ENCODE measurements at places on chromosomes 13 and 19.

DNA sequence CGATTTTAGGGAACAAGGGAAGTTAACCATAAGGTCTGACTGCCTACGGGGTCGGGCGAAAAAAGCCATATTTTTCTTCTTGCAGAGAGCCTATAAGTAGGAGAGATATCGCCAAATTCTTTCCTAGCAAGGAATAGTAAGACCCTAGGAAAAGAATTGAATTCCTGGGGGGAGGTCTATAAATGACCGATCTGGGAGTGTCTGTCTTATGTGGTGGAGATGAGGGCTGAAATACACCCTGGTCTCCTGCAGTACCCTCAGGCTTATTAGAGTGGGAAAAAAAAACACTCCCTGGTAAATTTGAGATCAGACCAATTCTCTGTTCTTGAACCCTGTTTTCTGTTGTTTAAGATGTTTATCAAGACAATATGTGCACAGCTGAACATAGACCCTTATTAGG lies 447.5 kb upstream of the ATXN8OS start:
- no peak for DNase-seq

- DNase-seq, result no peak
Observed at GRCh38 chr13:110185696-110186095, 121.3 kb downstream of the COL4A1 start.

GRCh38 chr13:39189778-39190177 lies 151.5 kb downstream of the NHLRC3 start:
- DNase-seq, result no peak

DNA sequence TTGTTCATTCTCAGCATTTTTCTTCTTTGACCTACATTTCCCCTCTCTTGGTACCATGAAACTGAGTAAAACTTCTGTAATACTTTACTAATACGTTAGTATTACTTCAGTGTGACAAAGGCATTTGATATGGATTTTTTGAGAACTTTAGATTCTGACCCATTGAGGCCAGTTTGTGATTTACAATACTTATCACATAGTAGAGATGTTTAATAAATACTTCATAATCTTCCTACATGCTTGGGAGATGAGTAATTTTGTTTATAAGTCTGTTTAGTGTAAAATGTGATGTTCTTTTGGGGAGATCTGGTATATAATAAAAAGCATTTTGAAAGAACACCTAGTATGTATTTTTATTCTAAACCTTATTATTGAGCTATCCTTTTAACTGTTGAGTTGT lies 29.7 kb downstream of the GTF2F2 start:
- DNase-seq, result no peak

DNA sequence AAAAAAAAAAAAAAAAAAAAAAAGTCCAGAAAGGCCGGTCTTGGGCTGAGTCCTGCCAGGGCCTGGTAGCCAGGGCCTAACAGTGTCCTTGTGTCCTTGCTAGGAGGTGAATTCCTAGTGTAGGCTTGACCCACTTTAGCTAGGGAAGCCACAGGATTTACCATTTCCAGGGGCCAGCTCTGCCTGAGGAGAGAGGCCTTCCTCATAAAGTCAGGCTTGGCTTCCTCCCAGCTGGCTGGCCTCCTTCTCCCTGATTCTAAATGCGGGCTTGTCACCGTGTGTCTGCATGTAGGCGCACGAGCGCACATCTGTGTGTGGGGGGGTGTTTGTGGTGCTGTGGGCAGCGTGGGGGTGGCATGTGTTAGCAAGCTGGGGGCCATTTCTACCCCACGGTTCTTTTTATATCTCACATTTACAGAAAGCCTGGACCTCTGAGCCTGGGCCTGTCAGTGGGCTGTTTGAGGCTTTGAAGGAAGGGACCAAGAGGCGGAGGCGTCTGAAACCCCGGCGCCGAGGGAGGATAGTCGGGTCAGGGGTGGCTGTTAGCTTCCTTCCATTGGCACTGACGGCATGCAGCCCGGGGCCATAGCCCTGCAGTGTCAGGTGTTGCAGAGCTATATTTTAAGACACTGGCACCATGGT lies 31.7 kb downstream of the IER2 start:
- peak; percentile 55 for DNase-seq

DNA sequence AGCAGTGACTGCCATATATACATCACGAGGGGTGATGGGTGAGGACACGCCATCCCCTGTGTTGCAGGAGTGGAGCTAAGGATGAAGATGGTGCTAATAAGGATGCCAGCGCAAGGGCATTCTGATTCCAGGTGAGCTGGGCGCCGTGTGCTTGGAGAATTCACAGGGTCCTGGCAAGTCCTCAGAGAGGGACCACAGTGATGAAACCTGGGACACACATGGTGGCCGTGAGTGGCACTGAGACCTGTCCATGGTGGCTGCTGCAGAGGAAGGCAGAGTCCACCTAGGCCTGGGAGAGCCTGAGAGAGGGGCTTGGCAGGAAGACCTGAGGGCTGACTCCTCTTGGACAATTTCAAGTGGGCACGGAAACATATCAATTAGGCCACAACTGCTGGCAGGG lies 65.2 kb downstream of the RFX2 start:
- DNase-seq, result peak; percentile 12

GRCh38 chr13:96082640-96083039 lies 7.3 kb upstream of the HS6ST3 start:
- DNase-seq, result no peak

- no peak for DNase-seq
Observed at GRCh38 chr19:38061294-38061693, 154.3 kb downstream of the SIPA1L3 start.

- DNase-seq, result no peak
Observed at GRCh38 chr13:77176350-77176749, 149.4 kb upstream of the FBXL3 start.

DNA sequence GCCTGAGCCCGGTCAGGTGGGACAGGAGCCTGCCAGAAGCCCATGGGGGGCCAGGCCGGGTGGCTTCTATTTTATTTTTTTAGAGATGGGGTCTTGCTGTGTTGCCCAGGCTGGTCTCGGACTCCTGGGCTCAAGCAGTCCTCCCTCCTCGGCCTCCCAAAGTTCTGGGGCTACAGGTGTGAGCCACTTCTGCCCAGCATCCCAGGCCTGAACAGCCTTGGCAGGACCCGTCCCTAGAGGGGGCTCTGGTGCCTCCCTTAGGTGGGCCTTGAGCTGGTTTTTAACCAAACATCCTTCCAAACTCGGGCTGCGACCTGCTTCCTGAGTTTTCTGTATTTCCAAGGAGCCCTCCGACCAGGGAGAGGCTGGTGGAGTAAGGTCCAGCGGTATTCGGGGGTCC lies 10.5 kb downstream of the COMP start:
- DNase-seq, result no peak

GRCh38 chr19:18392417-18392816 lies 5.0 kb downstream of the LRRC25 start:
- no peak for DNase-seq

DNA sequence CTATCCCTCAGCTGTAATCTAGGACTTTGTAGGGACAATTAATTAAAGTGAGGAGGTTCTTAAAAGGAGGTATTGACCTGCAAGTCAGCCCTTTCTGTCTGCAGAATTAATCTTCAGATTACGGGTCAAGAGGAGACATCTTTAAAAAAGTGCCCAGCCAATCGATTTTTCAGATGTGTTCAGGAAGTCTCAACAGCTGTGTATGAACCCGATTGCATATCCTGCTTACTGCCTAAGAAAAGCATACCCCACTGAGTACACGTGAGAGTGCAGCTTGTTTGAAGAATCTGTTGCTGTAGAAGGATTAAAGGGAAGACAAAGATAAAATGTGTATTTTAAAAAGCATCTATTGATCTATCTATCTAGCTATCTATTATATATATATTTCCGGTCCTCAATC lies 1194.5 kb downstream of the UQCRFS1 start:
- no peak for DNase-seq

DNA sequence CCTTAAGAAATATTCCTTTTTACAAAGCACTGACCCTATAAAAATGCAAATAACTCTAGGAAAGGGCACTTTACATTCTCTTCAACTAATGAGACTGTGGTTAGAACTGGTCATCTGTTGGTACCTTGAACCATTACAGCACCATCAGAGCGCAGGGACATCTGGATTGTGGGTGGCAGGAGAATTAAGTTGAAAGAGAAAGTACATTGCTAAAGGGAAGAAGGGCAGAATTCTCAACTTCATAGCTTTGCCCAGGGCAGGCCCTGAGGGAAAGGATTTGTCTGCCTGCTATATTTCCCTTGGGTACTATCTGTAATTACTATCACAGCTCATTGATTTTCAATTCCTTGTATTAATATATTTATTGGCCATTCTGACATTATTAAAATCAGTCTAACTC lies 196.8 kb downstream of the KLF12 start:
- no peak for DNase-seq

- DNase-seq, result no peak
Observed at GRCh38 chr13:98568918-98569317, 8.0 kb downstream of the STK24 start.

GRCh38 chr19:31818798-31819105 lies 469.5 kb upstream of the TSHZ3 start:
- no peak for DNase-seq

DNA sequence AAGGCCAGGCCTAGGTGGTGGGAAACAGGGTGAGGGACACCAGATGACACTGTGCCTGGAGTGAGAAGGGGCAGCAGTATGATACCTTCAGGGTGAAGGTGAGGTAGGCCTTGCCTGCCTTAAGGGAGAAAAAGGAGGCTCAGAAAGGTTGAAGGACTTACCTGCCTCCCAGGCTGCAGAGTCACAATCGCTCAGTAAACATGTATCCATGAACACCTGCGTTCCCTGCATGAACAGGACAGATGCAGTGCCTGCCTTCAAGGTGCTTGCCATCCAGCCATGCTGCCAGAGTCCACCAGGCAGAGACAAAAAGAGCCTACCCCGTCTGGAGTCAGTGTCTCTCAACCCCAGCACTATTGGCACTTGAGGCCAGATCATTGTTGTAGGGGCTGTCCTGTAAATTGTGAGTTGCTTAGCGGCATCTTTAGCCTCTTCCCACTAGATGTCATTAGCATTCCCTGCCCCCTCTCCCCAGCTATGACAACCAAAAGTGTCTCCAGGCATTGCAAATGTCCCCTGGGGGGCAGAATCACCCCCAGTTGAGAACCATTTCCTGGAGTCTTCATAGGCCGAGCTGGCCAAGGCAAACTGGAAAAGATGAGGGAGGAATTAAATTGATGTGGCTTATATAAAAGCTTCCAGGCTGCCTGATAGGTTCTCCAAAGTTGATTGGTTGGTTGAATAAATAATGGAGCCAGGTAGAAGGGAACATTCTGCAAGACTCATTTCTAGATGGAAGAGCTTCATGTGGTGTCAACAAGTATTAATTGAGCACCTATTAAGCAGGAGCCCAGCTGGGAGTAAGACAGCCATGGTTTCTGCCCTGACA lies 1.7 kb downstream of the MAP3K10 start:
- no peak for DNase-seq

DNA sequence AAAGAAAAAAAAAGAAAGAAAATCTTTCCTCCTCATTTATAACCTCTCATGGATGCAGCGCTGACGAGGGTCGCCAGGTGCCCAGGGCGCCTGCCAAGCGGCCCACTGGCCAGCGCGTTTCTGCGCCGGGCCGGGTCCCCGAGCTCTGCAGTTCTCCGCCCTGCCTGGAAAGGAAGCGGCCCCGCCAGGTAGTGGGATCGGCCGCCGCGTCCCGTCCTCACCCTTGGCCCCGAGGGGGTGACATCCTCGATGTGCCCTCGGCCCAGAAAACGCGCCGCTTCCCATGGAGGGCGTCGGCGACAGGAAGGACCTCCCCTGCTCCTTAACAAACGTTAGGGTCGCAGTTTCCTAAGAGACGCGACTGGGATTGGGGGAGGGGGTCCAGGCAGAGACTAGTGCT lies 56.9 kb downstream of the ZNF726 start:
- no peak for DNase-seq

DNA sequence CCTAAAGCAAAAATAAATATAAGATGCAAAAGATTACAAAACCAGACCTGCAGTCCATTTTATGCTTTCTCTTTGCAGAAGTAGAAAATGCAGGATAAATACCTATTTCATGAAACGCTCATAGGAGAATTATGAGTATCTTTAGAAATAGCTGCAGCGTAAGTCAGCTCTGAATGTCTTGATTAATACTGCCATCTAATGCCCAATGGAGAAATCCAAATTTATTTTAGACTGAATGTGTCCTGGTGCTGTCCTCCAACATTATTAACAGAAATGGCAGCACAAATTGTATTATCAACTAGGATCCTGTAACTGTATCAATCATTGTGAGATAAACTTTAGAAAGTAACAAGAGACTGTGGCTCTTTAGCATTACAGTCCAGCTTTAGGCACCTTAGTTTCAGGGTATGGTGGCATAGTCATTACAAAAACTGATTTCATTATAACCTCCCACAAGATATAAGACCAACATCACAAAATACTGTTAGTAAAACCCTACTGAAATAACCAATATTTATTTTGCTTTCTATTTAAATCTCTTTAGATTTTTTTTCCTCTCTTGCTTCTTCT lies 162.1 kb upstream of the MIR17HG start:
- DNase-seq, result no peak

DNA sequence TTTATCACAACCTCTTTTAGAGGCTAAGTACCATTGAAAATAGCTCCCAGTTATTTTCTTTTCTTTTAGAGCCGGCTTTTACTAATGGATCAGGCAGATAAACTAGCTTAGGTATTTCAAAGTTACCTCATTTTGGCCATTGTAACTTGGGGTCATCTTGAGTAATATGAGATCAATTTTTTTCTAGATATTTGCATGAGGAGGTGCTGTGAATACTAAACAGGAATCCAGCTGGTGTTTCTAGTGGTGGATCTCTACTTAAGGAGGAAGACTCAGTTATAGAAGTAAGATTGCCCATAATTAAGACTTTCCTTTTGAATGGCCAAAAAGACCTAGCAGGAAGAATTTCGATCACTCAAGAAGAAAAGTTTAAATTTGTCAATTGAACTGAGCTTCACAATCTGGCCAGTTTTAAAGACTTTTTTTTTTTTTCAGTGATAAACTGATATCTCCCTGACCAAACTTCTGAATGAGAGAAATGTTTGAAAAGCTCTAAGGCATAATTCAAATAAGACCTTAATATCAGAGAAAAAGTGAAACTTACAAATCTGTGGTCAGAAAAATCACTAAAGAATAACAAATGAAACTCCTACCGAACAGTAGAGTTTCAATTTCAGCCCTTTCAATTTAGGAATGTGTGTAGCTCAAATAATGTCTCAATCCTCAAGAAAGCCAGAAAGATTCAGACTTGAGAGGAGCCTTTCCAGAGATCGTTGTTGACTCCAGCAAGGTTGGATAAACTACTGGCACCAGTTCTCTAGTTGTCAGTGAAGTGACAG lies 11.6 kb upstream of the NAA16 start:
- no peak for DNase-seq

All from activated CD8-positive, alpha-beta memory T cell treated with anti-CD3 and anti-CD28 coated beads, Interleukin-2, amount 10 ng/mL, durations not matched to agents 7 days and 5 days (primary cell).